ENCODE measurements at places on chromosomes 4 and X. TPM values are rescaled to one million over a fixed set of nuclear protein-coding genes. Genes with fewer than 3 reads are reported as not detected.

The MAGEA4 gene
- total RNA-seq: not detected

The ENOPH1 gene
- total RNA-seq: 35.4 TPM

GRCh38 chr4:1604706-1605205 is 79.4 kb downstream of the FAM53A start:
- peak; percentile 57 for DNase-seq
- peak overlapping the region; percentile 39 for H3K4me3 ChIP-seq
- no peaks in the 10 kb centered on the region for H3K36me3 ChIP-seq

DNA sequence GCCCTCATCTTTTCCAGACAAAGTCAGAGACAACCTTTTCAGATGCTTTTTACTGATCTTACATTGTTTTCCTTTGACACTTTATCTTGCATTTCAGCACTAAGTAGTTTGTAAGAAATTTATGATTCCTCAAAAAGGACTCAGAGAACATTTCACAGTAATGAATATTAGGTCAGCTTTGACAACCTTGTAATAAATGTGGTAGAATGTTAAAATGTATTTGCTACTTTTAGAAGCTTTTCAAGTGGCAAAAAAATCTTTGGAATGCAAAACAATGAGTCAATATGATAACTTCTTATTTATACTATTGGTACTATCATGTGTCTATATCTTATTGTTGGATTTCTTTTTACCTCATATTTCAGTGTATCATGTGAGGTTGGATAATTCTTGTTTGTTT is 146.2 kb upstream of the FAT4 start:
- H3K4me3 ChIP-seq: no peak overlapping the region
- no peak overlapping the region for H3K27ac ChIP-seq
- no peaks in the 10 kb centered on the region for H3K27me3 ChIP-seq
- DNase-seq: no peak
- H3K4me1 ChIP-seq: no peaks in the 10 kb centered on the region

DNA sequence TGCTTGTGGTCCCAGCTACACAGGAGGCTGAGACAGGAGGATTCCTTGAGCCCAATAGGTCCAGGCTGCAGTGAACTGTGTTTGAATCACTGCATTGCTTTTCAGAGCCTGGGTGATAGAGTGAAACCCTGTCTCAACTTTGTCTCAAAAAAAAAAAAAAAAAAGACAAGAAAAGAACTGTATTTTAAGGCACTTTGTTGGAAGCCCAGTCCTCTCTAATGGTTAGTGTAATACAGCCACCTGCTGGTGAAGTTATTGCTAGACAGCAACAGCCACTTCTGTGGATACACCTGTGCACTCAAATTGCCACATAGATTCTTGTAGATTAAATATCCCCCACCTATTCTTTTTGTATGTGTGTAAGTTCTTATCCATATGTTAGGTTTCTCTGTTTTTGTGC is 10.1 kb upstream of the FGG start:
- peaks cover 17% of the 10 kb centered on the region for H3K27me3 ChIP-seq
- H3K4me1 ChIP-seq: no peaks in the 10 kb centered on the region
- DNase-seq: no peak
- no peak overlapping the region for H3K27ac ChIP-seq

DNA sequence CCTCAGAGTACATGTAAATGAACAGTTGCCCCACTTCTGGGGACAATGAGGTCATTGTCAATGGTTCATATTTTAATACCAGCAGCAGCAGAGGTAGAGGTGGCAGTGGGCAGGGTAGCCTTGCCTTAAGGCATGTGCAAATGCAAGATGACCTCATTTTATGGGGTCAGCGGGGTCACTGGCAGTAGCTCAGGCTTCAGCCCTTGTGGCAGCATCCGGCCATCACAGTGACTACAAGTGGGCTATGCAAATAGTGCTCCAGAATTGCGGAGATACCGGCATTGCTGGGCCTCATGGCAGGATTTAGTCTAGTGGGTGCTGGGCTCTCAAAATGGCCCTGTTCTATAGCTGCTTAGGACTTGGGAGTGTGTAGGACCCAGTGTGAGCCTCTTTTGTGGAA is 144.7 kb downstream of the FAM47A start:
- H3K4me3 ChIP-seq: no peak overlapping the region
- H3K36me3 ChIP-seq: no peaks in the 10 kb centered on the region
- no peaks in the 10 kb centered on the region for H3K4me1 ChIP-seq
- H3K27ac ChIP-seq: no peak overlapping the region
- no peaks in the 10 kb centered on the region for H3K27me3 ChIP-seq

GRCh38 chr4:168241953-168242352 is 76.6 kb downstream of the DDX60 start:
- H3K36me3 ChIP-seq: peaks cover 88% of the 10 kb centered on the region
- no peak overlapping the region for H3K27ac ChIP-seq
- H3K27me3 ChIP-seq: no peaks in the 10 kb centered on the region
- DNase-seq: no peak
- no peaks in the 10 kb centered on the region for H3K4me1 ChIP-seq

DNA sequence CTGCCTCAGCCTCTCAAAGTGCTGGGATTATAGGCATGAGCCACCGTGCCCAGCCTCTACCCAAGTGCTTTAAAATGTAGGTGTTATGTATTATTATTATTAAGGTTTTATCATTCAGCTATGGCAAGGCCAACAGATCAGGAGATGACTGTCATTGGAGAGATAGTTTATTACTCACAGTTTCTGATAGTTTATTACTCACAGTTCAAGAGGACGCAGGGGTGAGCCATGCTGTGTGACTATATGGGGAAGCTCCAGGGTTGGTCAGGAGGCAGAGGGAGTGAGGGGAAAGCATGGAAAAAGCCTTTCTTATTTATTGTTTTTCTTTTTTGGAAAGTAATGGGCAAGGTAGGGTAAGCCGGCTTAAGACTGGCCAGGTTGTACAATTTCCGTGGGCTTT is 25.4 kb upstream of the ARSD start:
- no peak for DNase-seq
- H3K36me3 ChIP-seq: no peaks in the 10 kb centered on the region
- H3K4me3 ChIP-seq: no peak overlapping the region
- H3K27ac ChIP-seq: no peak overlapping the region
- H3K27me3 ChIP-seq: no peaks in the 10 kb centered on the region

GRCh38 chrX:148070504-148070877 is 89.4 kb downstream of the FMR1NB start:
- no peaks in the 10 kb centered on the region for H3K27me3 ChIP-seq
- no peak overlapping the region for H3K4me3 ChIP-seq
- H3K27ac ChIP-seq: no peak overlapping the region
- no peaks in the 10 kb centered on the region for H3K4me1 ChIP-seq
- no peaks in the 10 kb centered on the region for H3K36me3 ChIP-seq
- DNase-seq: no peak
